Natural killer cell (primary cell): ENCODE measurements at places on chromosomes 12 and 14.

GRCh38 chr14:95015046-95015445 lies 142.3 kb downstream of the DICER1 start:
- no peak overlapping the region for H3K27ac ChIP-seq
- DNase-seq = no peak
- no peaks in the 10 kb centered on the region for H3K36me3 ChIP-seq
- no peak overlapping the region for H3K4me3 ChIP-seq

DNA sequence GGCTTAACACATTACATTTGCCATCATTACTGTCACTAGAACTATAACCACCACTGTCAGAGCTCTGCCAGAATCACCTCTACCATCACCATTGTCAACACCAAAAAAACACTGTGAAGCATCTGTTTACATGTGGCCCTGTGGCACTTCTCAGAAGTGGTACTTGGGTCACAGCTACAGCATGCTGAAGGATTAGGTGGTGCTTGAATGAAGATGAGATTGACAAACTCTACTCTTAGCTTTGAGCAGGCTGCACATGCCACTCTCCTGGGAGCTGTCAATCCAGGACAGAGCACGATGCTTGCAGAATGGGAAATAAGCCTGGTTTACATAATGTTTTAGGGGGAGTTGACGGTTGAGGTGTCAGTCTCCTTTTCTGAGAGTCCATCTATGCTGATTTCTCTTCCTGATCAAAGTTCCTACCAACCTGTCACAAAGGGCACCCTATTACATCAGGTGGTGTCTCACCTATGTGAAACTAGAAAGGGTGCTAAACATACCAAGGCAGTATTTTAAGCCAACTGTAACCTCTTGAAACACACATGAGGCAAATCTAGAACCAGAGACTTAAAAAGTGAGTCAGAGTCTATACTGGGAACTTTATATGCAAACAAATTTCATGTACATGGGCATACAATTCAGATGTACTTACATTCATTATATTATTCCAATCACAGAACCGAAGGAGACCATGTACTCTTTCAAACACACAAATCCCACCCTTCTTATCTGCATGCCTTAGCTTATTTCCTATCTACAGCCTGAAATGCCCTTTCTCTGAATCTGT lies 258.7 kb downstream of the EMP1 start:
- H3K27ac ChIP-seq = no peak overlapping the region
- H3K4me3 ChIP-seq = no peak overlapping the region
- no peaks in the 10 kb centered on the region for H3K4me1 ChIP-seq
- no peaks in the 10 kb centered on the region for H3K27me3 ChIP-seq
- no peak for DNase-seq
- H3K36me3 ChIP-seq = no peaks in the 10 kb centered on the region

- H3K36me3 ChIP-seq = no peaks in the 10 kb centered on the region
- no peak overlapping the region for H3K4me3 ChIP-seq
- no peak overlapping the region for H3K27ac ChIP-seq
- H3K27me3 ChIP-seq = no peaks in the 10 kb centered on the region
- no peak for DNase-seq
Observed at GRCh38 chr14:70317969-70318634, 41.4 kb downstream of the COX16 start.

GRCh38 chr12:116719731-116720528 lies 17.9 kb downstream of the SPRING1 start:
- no peaks in the 10 kb centered on the region for H3K27me3 ChIP-seq
- peaks cover 64% of the 10 kb centered on the region for H3K36me3 ChIP-seq
- no peak overlapping the region for H3K27ac ChIP-seq
- no peaks in the 10 kb centered on the region for H3K4me1 ChIP-seq

DNA sequence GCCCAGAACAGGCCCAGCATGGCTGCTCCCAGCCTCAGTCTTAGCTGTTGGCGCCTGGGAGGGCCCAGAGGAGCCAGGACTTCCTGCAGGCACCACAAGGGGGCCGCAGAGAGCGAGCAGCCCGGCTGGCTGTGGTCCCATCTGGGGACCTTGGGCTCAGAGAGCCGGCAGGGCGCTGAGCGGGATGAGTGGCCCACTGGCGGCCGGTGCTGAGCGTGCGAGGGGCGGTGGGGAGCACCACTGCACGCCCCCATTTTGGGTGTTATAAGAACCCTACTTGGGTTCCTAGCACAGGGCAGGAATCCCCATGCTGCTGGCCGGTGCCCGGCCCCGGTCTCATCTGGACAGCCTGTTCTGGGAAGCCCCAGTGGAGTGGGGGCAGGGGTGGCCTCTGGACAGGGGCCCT lies 25.9 kb upstream of the CRIP2 start:
- no peak overlapping the region for H3K4me3 ChIP-seq
- no peaks in the 10 kb centered on the region for H3K27me3 ChIP-seq
- peak; percentile 82 for DNase-seq
- H3K4me1 ChIP-seq = no peaks in the 10 kb centered on the region
- peaks cover 11% of the 10 kb centered on the region for H3K36me3 ChIP-seq
- H3K27ac ChIP-seq = no peak overlapping the region

DNA sequence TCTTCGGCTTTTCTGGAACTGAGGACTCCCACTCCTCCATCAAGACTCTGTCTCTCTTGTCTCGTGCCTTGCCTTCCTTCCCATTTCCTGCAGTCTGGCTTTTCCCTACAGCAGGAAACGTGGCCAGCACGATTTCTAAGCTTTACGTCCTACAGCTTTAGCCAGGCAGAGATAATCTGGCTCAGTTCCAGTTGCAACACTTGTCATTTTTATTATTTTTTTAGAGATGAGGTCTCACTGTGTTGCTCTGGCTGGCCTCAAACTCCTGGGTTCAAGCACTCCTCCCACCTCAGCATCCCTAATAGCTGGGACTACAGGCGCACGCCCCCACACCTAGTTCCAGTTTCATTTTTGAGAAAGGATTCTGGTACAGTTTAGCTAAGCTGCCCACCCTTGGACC lies 19.9 kb downstream of the CALM1 start:
- no peak overlapping the region for H3K4me3 ChIP-seq
- no peak overlapping the region for H3K27ac ChIP-seq
- H3K4me1 ChIP-seq = no peaks in the 10 kb centered on the region
- no peaks in the 10 kb centered on the region for H3K27me3 ChIP-seq

- no peak for DNase-seq
- peaks cover 64% of the 10 kb centered on the region for H3K4me1 ChIP-seq
- peak overlapping the region; percentile 4 for H3K27ac ChIP-seq
- H3K36me3 ChIP-seq = no peaks in the 10 kb centered on the region
Observed at GRCh38 chr14:76964695-76965094, 63.8 kb downstream of the IRF2BPL start.

- no peaks in the 10 kb centered on the region for H3K4me1 ChIP-seq
- no peaks in the 10 kb centered on the region for H3K36me3 ChIP-seq
- no peak for DNase-seq
Observed at GRCh38 chr12:693934-694533, 30.8 kb upstream of the NINJ2 start.
